ENCODE measurements at places on chromosomes 4 and X.

DNA sequence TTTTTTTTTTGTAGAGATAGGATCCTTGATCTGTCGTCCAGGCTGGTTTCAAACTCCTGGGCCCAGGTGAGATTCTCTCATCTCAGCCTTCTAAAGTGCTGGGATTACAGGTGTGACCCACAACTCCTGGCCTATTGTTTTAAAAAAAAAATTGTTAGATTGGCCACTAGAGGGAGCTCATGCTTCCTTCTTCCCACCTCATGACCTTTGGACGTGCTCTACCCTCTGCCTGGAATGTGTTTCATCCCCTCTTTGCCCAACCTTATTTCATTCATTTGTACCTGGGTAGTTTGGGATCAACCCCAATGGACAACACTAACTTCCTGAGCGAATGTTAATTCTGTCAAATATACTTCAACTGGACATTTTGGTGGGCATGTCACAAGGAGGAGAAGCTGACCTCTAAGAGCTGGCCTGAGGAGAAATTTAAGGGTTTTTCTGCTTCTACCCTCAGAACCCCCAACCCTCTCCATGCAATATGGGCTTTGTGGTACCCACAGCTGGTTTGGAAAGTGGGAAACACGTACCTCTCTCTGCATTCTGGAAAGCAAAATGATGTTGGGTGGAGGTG, 6.4 kb downstream of the PPEF2 start:
- no peak for DNase-seq

- no peak for DNase-seq
These were observed 270.6 kb upstream of the GK2 start for GRCh38 chr4:79678472-79679202.

- DNase-seq: peak; percentile 61
These were observed 2.7 kb downstream of the FOXO4 start for GRCh38 chrX:71098302-71098701.

DNA sequence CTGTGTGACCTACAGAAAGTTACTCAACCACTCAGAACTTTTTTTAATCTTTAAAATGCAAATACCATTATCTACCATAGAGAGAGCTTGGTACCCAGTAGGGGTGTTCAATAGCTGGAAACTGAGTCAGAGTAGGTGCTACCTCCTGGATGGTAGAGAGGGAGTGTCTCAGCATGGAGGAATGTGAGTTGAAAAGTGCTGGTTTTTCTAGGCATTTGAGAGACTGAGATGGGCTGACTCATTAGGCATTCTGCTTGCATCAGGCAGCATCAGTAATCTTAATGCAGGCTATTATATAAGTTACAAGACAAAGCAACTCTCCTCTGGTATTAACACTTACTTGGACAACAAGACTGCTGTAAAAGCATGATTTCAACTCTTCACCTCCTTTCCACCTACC, 70.9 kb upstream of the ARHGEF9 start:
- DNase-seq: no peak

DNA sequence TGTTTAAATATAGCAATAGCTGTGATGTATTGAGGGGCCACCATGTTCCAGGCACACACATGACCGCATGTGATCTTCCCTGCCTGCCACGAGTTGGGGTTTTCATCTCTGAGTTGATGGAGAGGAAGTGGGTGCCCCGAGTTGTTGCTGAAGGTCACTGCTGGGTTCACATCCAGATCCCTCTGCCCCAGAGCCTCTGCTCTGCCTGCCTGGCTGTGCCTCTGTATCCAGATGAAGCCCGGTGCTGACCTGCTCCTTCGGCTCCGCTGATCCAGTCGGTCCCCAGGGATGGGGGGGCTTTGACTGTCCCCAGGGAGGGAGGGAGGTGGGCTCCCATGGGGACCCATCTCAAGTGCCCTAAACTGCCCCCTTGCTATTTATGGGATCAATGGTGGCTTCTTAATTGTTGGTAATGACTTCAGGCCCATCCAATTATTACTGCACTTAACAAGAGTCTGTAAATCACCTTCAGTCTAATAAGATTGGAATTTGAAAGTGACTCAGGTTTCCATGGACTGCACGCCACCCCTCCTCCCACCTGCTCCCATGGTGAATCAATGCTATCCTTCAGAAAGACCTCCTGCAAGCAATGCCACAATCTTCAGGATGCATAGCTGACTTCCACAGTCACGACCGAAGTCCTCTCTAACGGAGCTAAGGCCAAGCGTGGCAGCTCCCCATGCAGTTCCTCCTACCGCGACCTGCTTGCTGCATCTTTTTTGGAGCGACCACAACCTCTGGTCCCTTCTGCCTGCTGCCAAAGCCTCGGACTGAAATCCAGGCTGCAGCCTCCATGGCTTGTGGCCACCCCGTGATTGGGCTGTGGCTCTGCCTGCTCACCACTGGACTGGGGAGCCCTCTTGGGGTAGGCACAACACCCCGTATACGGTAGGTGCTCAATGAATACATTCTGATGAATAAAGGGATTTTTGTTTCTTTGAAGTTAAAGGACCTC, 73.1 kb downstream of the CPZ start:
- DNase-seq: no peak

DNA sequence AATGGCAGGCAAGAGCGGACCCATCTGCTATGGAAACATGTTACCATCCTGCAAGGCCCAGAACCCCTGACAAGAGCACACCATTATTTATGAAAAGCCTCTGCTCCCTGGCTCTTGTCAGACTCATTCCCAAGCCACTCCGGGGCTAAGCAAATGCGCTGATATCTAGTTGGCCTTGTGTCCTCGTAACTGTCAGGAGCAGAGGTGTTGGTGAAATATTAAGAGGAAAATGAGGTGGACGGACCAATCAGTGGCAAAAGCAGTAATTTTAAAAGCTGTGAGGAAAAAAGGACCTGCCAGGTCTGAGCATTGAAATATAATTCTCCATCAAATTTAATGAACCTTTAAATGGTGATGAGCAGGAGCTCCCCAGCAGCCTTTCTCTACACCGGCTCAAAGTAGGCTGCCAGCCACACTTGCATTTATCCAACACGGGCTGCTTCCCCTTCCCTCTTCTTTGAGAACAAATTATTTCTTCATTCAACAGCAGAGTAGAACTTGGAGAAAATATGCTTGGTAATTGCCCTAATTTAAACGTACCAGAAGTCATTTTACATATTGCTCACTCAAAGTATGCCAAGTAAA, 214.3 kb downstream of the RASL11B start:
- DNase-seq: no peak

DNA sequence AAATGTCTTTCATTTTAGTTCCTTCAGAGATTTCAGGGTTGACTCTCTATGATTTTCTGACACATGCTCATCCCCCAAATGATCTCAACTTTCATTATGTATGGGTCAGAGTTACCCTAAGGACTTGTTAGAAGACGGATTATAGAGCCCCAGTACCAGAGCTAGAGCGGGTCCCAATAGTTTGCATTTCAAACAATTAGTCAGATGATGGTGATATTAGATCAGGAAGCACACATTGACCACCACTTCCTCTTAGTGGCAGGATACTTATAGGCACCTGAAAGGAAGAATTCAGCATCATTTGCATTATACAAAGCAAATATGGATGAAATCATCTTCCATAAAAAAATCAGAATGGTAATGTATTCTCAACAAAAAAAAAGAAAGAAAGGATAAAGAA, 106.1 kb downstream of the GALNTL6 start:
- no peak for DNase-seq

DNA sequence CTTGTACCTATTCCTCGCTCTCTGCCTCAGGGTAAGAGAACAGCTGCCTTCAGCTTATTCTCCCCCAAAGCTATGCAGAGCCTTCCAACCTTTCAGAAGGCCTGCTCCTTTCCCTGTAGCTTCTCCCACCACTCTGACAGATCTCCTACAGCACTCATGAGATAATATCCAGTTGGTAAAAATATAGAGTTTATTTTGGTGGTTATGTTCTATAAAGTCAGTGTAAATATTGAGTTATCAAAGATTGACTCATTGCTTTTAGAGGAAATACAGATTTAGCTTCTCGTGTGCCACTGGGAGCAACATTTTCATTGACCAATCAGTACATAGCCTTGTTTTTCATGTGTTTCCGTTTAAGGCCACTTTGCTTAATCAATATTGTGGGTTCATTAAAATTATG, 216.2 kb upstream of the TECRL start:
- DNase-seq: no peak

DNA sequence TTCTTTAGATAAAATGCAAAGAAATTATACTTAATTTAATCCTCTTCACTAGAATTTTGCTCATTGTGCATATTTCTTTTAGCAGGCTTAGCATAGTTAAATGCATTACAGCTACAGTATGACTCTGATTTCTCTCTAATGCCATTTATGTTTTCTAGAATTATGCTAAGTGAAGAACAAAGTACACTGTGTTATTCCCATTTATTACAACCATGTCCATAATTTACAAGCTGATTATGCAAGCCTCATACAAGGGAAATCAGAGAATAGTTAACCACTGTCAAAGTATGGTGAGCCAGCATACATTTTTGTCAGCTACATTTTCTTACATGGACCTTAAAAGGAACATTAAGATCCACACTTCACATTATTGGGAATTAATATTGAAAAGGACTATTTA, 99.1 kb downstream of the MAB21L2 start:
- no peak for DNase-seq

DNA sequence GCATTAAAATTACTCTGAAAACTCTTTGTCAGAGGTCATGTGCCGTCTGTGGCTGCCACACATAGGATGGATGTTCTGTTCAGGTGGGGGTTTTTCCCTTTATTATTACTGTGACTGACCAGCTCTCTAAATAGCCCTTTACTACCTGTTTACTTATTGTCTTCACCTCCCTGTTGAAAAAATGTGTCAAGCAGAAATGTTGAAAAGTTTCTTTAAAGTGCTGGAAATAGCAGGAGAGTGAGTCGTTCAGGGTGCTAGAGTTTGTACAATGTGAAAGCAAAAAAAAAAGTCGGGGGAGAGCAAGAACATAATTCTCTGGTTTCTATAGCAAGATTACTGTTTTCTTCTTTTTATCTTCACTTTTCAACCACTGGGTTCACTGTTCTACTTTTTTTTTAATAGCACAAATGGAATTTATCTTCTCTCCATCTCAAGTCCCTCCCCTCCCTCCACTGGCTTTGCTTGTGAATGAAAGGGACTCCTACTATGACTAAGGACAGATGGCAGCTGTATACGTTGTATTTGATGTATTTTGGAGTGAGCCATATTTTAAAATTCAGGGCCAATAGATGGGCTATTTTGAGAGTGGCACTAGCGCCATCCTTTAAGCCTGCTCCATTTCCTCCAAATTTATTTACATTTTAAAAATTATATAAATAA, 33.3 kb downstream of the ARX start:
- DNase-seq: no peak

DNA sequence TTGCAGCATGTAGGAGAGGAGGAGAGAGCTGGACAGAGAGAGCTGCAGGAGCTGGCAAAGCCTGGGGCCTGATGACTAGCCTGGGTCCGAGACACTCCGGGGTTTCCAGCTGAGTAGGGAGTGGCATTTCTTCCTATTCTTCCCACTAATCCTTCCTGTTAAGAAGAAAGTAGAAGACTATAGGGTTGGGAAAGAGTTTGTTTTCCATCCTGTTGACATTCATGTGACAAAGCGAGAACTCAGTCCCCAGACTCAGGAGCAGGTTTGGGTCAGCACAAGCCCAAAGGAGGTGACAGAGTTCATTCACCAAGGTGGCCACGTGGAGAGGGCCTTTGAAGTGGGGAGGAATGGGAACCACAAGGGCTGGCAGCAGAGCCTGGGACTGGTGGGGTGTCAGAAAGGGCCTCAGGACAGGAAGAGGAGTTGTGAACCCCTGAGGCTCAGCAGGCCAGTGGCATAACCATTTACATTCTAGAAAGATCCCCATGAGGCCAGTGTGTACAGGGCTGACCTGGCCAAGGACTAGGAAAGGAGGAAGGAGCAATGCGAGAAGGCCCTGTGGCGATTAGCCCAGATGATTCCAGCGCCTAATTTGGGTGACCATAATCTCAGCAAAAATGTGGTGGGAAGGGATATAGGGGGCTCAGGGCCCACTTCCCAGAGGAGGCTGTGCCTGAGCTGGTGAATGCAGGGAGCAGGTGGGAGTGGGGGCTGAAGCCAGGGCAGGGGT, 3.3 kb upstream of the HAUS3 start:
- no peak for DNase-seq

DNA sequence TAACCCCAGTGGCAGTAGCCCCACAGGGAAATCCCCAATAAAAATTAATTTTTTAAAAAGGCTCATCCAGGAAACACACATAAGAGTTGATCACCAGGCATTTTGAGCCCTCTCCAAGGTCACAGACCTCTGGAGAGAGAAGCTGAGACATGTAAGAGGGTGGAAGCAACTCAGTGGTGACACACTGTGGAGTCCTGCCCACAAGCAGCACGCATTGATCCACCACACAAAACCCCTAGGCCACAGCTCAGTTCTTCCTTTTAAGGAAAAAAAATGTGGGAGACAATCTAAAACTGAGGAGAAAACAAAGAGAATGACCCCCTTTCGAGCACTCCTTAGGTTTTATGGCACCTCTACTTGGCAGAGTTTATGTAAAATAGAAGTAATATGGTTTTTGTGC, 71.7 kb upstream of the S100G start:
- DNase-seq: no peak

GRCh38 chr4:27474691-27475090, 614.0 kb downstream of the STIM2 start:
- DNase-seq: no peak

DNA sequence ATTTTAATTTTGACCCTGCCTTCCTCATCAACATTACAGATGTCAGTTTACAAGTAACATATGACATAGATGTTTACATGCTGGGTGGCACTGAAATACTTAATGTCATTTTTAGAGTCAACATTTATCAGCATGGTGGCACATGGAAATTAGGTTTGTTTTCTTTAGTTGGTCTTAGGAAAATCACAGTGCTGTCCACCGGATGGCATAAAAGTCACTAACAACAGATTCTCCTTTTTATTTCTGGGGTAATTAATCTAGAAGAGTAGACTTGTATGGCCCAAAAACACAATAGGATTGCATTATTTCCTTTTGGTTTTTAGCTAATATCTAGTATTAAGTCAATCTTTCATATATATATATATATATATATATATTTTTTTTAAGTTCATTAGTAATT, 88.6 kb upstream of the HHIP start:
- DNase-seq: no peak

- DNase-seq: no peak
These were observed 93.0 kb downstream of the FAM53A start for GRCh38 chr4:1591107-1591506.

- DNase-seq: peak; percentile 43
These were observed 86.6 kb downstream of the ZNF330 start for GRCh38 chr4:141307241-141307689.

DNA sequence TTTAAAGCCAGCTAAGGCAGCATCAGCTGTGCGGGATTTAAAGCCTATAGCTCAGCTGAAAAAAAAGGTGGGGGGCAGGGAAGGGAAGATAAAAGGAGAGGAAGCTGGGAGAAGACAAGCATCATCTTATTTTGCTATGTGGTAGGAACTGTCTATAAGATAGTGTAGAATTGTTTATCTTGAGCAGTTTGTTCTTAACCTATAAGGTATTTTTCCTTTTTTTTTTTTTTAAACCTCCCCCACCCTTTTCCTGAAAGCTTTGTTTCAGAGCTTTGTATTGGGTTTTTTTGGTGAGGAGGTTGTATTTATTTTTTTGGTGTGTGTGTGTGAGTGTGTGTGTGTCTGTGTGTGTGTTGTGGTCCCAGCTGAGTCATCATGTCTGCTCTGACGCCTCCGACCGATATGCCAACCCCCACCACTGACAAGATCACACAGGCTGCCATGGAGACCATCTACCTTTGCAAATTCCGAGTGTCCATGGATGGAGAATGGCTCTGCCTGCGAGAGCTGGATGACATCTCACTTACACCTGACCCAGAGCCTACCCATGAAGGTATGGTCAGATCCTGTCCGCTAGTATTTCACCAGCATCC, 531 bp downstream of the RUFY3 start:
- DNase-seq: no peak

GRCh38 chr4:57095245-57095644, 14.9 kb downstream of the IGFBP7 start:
- DNase-seq: no peak
